ENCODE measurements at places on chromosomes 7 and 10.

- no peak for DNase-seq
These were observed 218.1 kb downstream of the MAD1L1 start for GRCh38 chr7:2014391-2015241.

- DNase-seq, result peak; percentile 99
These were observed 290.3 kb downstream of the TNS3 start for GRCh38 chr7:47291461-47292081.

DNA sequence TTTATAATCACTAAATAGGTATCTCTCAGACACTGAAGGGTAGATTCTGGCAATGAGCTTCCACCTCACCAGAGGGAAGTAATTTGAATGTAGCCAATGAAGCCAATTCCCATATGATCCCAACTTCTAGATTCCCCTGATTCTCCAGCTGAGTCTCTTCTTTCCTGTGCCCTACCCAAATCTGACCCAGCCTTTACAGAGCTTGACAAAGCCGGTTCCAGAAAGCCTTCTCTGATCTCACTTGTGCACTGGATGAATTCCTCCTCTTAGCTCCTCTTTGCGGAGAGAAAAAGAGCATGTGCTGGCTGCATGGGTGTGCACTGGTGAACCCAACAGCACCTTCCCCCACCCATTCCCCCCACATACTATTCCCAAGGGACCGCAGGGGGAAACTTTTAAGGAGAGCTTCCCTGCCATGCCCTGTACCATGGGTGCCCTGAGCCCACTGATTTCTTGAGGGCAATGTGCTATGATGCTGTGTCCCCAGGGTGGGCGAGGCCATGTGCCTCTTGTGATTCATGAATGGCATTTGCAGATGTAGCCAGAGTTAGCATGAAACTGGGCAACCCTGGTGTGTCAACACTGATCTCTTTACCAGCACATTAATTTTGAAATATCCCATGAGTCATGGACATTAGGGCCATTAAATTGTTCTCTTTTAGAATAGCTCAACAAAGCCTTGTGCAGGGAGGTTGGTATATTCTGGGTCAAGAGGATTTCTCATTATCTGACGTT lies 50.4 kb upstream of the PLEKHA1 start:
- DNase-seq, result peak; percentile 66

DNA sequence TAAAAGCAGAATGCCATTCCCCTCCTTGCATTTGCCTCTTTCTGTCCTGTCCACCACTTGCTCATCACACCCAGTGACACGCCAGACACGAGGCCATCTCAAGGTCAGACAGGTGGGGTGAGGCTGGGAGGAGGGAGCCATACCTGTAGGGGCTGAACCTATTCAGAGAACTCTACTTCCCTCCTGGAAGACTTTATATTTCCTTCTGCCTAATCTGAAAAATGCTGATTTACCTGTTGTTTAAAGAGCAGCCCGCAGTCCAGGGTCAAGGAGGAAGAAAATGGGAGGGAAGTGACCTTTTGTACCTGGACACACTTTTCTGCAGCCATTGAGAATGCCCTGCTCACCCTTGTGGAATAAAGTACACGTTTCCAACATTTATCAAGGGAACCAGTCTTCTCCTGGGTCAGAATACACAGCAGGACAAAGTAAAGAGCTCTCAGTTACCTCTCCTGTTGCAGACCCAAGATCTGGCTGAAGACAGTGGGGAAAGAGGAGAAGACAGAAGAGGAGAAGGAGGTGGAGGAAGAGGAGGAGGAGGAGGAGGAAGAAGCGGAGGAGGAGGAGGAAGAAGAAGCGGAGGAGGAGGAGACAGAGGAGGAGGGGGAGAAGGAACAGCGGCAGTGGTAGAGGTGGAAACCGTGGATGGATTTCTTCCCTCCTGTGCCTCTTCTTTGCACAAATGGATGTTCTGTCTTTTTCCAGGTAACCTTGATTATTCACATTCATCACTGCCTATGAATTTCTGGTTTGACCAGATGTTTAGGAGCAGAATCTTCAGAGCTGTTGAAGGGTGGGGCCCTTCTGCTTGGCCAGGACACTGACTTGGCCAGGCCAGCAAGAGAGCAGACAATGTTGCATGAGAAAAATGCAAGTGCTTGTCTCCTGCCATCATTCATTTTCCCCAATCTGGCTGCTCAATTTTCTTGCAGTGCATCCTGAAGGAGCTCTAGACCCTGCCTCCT lies 1.2 kb upstream of the BLNK start:
- DNase-seq, result no peak

DNA sequence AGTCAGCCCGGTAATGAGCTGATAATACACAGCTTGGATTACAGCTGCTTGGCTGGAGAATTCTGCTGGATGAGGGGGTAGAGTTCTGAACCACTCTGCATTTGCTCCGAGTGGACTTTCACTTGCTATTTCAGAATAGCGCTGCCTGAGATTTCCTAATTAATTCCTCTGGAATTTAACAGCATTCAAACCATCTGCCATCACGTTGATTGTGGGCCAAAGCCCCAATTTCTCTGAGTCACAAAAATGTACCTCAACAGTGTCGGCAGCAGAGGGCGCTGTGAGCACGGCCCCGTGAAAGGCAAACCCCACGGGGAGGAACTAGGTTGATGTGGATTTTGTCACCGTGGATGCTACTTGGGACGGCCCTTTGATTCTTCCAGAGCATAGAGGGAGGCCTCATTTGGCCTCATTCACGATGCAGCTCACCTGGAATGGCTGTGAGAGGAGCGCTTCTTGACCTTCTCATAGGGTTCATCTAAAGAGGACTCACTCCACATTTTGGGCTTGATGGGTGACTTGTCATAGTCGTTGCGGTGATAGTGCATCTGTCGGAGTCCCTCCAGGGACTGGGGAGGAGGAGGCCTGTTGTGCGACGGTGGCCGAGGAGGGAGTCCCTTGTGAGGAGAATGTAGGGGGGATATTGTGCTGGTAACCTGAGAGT lies 73.3 kb downstream of the PRPF18 start:
- peak; percentile 57 for DNase-seq

DNA sequence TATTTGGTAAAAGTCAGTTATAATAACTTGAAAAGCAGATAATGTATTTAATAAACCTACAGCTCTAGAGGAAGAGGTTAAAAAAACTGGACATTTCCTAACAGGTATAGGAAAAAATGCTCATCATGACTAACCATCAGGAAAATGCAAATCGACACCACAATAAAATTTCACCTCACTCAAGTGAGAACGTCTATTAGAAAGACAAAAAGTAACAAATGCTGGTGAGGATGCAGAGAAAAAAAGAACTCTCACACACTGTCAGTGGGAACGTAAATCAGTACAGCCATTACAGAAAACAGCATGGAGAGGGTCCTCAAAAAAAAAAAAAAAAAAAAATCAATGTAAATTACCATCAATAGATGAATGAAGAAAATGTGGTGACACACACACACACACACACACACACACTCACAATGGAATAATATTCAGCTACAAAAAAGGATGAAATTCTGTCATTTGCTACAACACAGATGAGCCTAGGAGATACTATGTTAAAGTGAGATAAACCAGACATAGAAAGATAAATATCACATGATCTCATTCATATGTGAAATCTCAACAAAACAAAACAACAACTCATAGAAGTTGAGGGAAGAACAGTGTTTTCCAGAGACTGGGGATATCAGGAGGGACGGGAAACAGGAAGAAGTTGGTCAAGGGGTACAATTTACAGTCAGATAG lies 20.1 kb downstream of the EPC1 start:
- DNase-seq, result no peak

DNA sequence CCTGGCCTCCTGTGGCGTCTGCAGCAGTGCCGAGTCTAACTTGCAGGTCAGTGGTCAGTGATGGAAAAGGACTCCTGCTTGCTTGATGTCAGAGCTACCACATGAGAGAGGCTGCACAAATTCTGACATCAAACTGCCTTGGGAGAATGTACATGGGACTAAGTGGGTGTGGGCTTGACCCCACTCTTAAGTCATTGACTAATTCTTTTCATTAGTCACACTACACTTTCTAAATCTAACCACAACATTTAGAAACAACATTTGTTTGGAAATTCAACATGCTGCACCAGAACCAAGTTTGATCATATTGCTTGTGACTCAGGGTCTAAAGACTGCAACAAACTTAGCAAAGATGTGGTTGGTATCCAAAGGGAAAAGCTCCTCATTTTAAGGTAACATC lies 24.4 kb upstream of the CDC14C start:
- peak; percentile 35 for DNase-seq

DNA sequence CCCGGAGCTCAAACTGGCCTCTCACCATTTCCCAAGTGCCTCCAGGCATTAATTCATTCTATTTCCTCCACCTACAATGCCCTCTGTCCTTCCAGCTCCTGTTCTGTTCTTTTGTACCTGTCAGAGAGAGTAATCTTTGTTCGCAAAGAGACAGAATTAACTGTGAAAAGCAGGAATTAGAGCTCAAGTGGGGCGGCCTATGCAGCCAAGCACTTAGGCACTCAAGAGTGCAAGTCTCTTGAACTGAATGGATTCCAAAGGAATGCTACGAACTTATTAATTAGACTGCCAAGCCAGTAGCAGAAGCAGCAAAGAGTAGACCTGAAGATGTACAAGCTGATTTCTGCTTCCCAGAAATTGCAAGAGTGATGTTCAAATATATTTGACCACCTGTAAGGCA lies 338.3 kb upstream of the AUTS2 start:
- DNase-seq, result no peak

- no peak for DNase-seq
These were observed 174.2 kb upstream of the TCERG1L start for GRCh38 chr10:131485732-131486131.

Measured in MV-4-11 (cell line).